Globus pallidus (tissue), 1 donor: ENCODE measurements at places on chromosomes 2 and 18.

DNA sequence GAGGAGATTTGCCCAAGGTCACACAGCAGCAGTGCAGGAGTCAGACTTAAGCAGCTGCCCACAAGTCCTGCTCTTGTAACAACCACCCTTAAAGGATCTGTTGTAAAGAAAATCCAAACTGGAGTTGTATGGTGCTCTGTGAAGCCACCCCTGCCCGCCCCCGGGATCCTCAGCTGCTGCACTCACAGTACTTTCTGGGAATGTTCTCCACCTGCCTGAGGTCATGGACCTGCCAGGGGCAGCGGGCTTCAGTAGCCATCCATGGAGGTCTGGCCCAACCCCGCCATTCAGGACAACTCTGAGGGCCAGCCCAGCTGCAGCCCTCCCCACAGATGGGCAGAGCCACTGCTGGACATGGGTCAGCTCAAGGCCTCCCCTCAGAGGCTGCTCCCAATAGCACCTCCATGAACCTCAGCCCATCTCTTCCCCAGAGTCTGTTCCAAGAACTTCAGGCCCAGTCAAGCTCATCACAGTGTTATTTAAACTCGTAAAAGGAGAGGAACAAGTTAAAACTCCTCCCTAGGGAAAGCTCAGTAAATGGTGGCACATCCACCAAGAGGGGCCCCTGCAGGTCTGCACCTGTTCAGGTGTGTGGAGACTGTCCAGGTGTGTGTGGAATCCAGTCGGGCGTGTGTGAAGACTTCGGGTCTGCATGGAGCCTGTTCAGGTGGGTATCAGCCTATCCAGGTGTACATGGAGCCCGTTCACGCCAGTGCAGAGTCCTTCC is 39.4 kb upstream of the GPC1 start:
- no peak for DNase-seq

GRCh38 chr2:30798536-30798991 is 8.7 kb downstream of the CAPN13 start:
- no peak for DNase-seq

- DNase-seq = no peak
These were observed 27.7 kb upstream of the STRN start for GRCh38 chr2:36993841-36994620.

DNA sequence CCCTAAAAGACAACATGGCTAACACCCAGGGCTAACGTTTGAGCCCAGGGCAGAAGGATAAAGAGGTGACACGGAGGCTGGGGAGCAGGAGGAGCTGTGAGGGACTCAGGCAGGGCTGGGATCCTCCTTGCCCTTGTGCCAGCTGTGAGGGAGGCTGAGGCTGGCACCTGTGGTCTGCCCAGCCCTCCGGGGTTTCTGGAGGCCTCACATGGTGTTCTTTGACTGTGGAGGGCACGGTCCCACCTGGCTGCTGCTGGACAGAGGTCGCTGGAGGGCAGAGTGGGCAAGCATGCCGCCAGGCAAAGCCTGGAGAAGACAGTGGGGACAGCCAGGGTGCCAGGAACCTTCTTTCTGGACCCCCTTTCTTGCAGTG is 26.8 kb upstream of the CNNM3 start:
- no peak for DNase-seq

- DNase-seq = no peak
These were observed 132.8 kb downstream of the CYP26B1 start for GRCh38 chr2:72014831-72015230.

- DNase-seq = no peak
These were observed 84.1 kb downstream of the GALNT14 start for GRCh38 chr2:31053929-31054782.

GRCh38 chr18:31695989-31696388 is 11.6 kb upstream of the B4GALT6 start:
- no peak for DNase-seq

DNA sequence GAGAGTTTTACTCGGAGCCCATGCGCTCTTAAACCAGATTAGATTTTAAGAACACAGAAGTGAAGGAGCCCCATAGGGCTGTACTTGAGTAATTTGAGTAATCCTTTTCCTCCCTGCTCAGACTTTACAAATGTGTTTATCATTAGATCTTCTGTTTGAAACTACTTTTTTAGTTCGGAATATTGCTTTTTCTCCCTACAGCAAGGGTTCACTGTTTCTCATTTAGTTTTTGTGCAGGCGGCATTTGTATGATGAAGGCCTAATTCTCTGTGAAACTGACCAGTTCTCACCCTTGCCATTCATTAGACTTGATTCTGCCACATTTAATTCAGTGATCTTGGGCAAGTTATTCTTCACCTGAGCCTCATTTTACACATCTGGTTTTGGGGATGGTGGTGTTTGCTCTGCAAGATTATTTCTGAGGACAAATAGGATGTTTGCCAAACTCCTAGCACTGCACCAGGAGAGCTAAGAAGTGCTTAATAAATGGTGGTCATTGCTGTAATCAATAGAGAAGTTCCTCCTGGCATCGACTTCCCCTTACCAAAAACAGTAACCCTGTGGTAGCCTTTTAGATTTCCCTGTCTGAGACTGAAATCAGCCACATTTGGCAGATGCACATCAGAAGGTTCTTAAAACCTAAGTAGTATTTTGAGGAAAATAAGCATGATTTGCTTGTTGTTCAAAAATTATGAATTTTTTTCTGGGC is 2.2 kb downstream of the B3GNT2 start:
- DNase-seq = peak; percentile 37

- no peak for DNase-seq
These were observed 236.4 kb downstream of the LRRTM1 start for GRCh38 chr2:80068038-80068731.

GRCh38 chr2:65655000-65655399 is 222.6 kb upstream of the SPRED2 start:
- DNase-seq = no peak

DNA sequence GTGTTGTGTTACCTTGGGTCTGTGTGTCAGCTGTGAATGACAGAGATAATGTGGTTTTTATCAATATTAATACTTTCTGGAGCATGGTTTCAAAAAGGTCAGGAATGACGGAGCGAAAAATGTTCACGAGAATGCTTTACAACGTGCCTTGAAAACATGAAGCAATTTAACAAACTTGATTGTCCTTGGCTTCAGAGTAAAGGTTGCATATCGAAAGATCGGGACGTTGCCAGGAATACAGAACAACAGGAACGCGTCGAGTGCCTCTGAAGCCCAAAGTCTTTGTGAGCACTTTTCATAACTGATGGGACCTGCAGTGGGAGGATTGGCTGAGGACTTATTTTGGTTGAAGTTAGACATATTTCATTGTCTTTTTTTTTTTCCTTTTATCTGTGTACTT is 206.1 kb downstream of the ZNF407 start:
- no peak for DNase-seq

GRCh38 chr2:15816674-15817406 is 123.5 kb upstream of the MYCN start:
- DNase-seq = no peak

GRCh38 chr2:190668892-190669291 is 20.0 kb downstream of the NAB1 start:
- DNase-seq = peak; percentile 44

- DNase-seq = no peak
These were observed 446.8 kb downstream of the EIPR1 start for GRCh38 chr2:2930841-2931240.

DNA sequence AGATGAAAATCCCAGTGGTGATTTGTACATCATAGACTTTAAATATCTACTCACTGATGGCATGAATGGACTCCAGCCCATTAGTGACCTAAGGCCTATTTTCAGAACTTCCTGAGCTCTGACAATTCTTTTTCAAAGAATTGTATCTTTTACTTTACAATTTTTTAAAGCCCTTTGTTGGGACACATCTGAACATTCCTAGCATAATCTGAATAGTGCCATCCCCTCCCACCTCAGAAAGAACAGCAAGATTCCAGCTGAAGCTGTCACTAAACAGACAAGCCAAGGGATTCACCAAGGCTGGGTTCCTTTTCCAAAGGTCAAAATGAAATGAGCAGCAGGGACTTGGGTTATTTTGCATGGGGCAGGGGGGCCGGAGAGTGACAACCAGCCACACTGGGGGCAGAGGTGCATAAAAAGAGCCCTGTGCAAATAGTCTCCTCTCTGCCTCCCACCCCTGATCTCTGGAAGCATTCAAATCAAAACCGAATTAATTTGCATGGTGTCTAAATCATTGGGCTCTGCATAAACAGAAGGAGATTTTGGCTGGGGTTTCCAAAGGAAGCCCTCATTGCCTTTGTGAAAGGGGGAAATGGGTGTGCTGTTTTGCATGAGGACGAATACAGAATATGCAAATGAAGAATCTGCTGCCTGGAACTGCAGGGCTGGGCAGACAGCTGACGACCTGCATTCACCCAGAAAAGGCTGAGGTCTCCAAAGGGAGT is 17.2 kb downstream of the EPHA4 start:
- no peak for DNase-seq

GRCh38 chr2:210839034-210839433 is 282.6 kb downstream of the CPS1 start:
- no peak for DNase-seq

DNA sequence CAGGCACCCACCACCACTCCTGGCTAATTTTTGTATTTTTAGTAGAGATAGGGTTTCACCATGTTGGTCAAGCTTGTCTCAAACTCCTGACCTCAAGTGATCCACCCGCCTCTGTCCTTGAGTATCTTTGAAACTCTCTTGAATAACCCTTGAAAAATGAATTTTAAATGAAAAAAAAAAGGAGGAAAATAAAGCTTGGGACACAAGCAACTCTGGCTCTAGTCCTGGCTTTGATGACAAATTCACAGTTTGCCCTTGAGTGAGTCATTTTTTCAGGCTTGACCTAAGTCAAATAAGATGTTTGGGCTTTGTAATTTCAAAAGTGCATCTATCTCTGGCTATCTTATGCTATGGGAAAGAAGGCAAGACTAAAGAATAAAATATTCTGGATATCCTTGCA is 79.0 kb upstream of the TRIB2 start:
- DNase-seq = no peak

- DNase-seq = no peak
These were observed 1.2 kb upstream of the SGPP2 start for GRCh38 chr2:222423186-222423585.

DNA sequence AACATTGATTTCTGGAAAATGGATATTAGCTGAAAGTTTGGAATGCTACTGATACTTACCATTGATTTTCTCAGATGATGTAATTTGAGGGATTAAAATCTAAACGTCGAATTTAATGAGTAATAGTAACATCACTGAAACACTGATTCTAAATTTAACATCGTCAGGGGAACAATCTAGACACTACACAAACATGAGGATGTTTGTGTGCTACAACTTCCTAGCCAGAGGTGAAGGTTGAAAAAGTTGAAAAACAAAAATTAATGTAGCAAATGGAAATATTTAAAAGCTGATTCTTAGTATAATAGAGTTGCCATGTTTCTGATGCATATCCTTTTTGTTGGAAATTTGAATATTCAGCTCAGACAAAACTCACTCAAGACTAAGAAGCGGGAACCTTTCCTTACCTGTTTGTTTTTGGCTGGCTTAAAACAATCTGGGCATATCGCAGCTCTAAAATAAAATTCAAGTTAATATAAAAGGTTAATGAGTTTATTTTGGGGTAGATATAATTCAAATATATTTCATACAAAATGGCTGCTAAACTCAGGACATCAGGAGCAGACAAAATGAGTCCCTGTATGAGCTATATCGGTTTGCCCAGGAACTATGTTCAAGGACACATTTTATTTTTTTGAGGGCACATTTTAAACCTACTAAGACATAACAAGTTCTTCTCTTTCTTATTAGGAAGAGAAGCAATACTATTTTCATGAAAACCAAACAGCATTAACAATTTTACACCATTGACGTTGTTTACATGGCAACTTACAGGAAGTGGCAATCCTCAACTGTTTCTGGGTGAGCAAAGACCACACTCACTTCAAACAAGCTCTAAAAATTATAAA is 52.6 kb upstream of the PEX13 start:
- DNase-seq = no peak

- no peak for DNase-seq
These were observed 11.2 kb upstream of the CYP27C1 start for GRCh38 chr2:127231130-127231865.

DNA sequence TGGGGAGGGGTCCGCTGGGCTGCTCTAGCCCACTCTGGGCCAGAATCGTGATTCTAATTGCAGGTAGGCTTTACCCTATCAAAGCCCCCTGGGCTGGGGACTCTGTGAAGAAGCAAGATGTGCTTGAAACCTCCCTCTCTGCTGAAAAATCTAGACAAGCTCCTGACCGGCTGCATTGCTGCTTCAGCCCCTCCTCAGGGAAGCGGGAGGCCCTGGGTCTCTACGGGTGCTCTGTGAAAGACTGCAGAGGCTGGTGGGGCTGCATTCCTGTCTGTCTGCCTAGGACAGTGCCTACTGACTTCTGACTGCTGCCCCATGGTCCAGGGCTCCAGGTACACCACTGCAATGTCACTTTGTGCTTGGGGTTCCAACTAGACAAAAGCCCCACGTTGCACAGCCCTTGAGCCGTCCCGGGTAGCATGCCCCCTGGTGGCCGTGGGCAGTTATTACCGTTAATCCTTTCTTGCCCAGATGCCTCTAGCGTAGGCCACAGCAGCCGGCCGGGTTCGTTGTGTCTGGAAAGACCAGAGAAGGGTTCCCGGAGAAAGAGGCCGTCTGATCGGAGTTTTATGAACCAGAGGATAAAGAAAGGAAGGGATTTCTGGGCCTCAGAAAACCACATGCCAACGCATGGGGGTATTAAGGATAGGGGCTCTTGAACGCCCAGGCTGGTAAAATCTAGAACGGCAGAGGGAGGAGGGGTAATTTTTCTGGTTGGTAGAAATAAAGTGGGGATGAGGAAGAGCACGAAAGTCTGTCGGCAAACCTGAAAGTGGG is 15.9 kb upstream of the C1QL2 start:
- no peak for DNase-seq

DNA sequence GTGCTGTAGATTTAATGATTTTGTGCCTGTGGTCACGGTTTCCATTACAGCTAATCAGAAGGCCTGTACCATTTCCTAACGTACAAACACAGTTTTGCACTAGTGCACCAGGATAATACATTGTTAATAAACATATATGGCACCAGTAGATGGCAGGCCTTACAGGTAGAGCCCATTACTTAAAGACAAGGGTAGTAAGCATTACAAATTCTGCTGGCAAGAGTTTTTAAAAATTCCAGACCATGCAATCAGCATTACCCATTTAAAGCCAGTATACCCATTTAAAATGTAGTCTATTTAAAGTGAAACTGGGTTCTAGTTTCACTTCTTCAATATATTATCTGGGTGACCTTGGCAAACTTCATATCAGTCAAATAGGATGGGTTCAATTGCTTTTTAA is 224.2 kb downstream of the NUP35 start:
- DNase-seq = no peak

- no peak for DNase-seq
These were observed 326.9 kb upstream of the HNRNPA3 start for GRCh38 chr2:176885661-176886060.
